Tibial artery (tissue), 4 donors: ENCODE measurements at places on chromosomes 16 and 17.

DNA sequence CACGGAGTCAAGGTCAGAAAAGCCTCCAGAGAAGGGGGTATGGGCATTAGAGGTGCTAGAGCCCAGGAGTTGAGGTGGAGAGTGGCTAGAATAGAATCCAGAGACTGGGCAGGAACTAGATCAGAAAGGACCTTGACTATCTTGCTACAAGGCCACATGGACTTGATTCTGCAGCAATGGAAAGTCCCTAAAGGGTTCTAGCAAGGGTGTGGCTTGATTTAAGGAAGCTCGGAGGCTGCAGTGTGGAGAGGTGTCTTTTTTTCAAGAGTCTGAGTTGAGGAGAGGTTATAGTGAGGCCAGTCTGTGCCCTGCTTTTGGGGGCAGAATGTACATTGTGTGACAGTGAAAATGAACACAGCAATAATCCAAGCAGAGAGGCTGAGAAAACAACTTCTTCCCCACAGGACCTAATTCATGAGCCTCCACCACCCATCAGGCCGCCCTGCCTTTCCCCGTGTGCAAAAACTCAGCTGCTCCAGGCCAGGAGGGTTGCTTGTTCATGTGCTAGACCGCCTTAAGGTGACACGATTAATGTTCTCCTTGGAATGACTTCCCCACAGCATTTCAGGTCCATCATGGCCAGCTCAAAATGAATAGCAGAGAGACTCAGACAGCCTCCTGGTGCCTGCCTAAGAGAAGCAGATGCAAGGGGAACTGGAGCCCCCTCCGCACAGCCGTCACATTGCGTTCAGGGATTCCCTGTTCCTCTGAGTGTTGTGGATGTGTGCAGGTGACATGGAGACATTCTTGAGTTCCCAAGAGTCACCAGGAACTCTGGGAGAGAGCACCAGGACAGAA is 8.7 kb upstream of the BEAN1 start:
- no peak for DNase-seq

- no peak for DNase-seq
These were observed 8.3 kb downstream of the ZNF629 start for GRCh38 chr16:30778549-30779244.

DNA sequence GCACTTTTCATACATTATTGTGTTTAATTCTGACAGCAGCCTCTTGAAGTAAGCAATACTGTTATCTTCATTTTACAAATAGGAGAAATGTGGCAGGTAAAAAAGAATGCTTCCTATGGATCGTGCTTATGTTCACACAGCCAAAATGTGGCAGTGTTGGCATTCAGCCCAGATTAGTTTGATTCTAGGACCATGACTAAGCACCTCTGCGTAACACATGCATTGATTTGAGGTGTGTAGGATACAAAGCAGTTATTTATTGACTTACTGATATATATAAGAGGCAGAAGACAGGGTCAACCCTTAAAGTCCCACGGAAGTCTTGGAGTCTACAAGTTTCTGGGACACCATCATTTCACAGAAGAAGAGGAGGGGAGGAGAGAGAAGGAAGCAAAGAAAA is 1144.4 kb upstream of the GOT2 start:
- no peak for DNase-seq

DNA sequence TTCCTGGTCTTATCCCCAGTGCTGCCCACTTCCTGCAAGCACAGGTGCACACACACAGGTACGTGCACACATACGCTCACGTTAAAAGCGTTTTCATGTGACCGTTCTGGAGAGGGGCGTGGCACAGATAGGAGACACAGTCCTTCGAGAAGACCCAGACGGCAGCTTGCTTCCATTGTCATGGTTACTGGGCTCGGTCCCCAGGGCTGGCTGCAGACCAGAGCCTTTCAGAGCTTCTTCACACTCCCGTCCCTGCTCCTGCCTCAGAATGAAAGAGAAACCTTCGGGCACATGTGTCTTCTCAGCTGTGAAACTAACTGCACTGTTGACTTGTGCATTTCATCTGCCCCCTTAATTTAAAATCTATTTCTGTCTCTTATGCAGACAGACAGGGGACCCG is 154.2 kb downstream of the PITPNC1 start:
- no peak for DNase-seq

GRCh38 chr16:87584271-87584670 is 18.0 kb upstream of the JPH3 start:
- DNase-seq, result no peak

GRCh38 chr16:2026461-2027023 is at the start of gene NHERF2:
Gene NHERF2, plus strand, starts transcription at chr16:2026902. Its CDS starts 104 bp downstream, at chr16:2027006.
- no peak for DNase-seq

DNA sequence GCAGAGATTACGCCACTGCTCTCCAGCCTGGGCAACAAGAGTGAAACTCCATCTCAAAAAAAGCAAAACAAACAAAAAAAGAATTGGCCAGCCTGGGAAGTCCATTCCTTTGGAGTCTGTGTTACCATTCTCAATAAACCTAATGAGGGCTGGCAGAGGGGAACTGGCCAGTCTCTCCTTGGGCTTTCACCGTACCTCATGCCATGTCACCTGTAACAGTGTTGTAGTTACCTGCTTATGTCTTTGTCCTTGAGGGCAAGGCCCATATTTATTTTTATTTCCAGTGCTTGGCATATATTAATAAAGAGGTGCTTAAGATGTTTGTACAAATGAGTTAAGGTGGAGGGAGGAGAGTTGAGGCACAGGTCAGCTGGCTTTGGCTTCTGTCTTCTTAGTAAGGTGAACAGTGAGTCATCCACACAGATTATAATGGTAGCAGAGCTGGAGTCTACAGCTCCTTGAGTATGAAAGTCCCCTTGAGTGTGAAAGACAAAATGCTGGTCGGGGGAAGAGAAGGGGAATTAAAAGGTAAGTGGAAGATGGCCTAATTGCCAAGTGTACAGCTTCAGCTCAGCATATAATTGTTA is 8.4 kb downstream of the C1QBP start:
- DNase-seq, result no peak

DNA sequence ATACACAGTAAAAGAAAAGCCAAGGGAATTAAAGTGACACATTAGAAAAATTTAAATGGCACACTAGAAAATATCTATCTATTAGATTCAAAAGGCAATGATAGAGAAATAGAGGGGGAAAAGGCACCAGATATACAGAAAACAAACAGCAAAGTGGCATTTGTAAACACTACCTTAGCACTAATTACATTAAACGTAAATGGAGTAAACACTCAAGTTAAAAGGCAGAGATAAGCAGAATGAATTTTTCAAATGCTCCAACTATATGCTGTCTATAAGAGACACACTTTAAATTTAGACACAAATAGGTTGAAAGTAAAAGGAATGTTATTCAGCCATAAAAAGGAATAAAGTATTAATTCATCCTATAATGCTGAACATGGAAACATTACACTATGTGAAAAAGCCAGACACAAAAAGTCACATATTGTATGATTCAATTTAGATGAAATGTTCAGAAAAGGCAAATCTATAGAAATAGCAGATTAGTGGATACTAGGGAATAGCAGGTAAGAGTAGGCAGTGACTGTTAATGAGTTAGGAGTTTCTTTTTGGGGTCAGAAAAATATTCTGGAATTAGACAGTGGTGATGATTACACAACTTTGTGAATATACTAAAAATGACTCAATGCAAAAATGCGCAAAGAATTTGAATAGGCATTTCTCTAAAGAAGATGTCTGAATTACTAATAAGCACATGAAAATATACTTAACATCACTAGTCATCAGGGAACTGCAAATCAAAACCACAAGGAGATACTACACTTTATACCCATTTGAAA is 92.4 kb downstream of the BRIP1 start:
- DNase-seq, result no peak

GRCh38 chr17:2120586-2121335 is 65.9 kb downstream of the HIC1 start:
- DNase-seq, result no peak

DNA sequence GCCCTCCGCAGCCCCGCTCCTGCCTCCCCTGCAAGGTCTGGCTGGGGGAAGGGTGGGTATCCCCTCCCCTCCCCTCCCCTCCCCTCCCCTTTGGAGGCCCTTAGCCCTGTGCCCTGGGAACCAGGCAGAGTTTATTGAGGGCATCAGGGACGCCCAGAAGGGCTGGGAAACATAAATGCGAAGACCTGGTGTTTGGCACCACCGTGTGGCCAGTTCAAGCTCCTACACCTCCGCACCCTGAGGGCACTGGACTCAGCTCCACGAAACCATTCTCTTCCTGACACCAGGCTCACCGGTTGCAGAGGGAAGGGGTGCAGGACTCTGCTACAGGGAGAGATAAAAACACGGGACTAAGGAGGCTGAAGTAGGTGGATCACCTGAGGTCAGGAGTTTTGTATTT is 1.0 kb upstream of the AIPL1 start:
- DNase-seq, result no peak

DNA sequence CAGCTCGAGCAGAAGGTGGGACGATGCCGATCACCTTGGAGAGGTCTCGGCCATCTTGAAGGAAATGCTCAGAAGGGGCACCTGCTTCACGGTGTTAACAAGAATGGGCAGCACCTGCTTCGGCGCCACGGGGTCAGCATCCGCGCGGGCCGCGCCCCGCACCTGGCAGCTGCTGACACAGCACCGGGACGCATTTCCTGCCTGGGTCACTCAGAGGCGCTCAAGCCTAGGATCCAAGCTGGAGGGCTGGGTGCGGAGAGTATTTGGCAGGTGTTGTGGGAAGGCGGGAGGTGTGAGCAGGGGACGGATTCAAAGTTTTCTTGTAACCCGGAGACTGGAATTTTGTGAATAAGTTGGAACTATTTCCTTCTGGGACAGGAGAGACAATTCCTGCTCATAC is 39.3 kb upstream of the AKTIP start:
- DNase-seq, result no peak

DNA sequence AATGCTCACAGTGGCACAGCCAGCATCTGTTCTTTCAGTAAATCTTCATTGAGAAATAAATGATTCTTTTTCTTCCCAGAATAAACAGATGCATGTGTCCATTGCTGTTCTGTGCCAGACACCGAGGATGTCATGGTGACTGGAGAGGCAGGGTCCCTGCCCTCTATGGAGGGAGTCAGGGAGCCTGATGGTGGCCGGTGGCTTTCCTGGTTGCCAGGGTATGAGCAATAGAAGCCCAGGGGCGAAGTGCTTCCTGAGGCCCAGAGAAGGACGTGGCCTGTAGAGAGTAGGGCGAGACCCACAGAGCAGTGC is 29.9 kb upstream of the NUDT16L1 start:
- no peak for DNase-seq

- no peak for DNase-seq
These were observed 40.1 kb upstream of the C1QL1 start for GRCh38 chr17:45008216-45008615.

DNA sequence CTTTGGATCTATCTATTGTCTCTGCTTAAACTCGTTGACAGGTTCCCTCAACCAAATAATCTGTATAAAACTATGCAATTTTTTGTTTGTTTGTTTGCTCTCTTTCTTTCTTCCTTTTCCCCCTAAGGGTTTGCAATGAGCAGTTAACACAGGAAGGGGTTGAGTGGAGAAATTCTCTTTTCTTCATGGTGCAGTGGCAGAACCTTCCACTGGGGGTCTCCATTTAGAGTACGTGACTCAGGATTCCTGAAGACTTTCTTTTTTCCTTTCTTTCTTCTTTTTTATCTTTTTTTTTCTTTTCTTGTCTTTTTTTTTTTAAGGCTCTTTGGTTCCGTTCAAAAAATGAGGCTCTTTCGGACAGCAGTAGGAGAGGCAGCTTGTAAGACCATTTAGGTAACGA is 19.5 kb upstream of the RBFOX1 start:
- no peak for DNase-seq

- DNase-seq, result no peak
These were observed 220.2 kb upstream of the TBX2 start for GRCh38 chr17:61179380-61179806.

DNA sequence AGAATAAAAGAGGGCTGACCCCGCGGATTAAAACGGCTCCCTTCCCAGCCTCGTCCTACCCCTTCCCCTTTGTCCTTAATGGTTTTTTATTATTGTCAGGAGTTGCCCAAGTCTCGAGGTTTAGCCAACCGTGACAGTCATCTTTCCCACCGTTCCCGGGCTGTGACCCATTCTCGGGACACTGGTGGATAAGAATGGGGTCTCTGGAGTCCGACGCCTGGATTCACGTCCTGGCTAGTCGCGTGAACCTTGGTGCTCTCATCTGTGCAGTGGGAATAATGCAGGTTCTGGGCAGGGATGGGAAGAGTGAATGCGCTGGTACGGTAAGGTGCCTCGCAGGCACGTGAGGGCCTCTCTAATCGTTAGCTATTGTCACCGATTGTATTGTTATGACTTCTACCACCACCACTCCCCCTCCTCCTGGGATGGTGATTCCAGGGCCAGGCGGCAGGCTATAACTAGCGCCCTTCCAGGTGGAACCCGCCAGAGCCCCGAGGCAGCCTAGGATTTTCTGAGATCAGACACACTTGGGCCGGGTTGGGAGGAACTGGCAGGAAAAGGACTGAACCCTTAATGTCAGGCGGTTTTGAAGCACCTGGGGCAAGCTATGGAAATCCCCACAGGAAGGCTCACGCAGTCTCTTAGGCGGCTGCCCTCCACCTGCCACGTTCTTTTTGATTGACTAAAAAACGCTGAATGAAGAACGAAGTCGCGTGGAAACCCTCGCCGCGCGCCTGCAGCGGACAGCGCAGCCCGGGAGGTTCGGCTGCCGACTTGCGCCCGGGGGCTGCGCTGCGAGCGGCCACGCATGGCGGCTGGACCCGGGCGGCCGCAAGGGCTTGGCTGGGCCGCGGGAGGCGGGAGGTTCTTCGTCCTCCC is 2.7 kb downstream of the HS3ST3B1 start:
- no peak for DNase-seq

- DNase-seq, result no peak
These were observed 736.4 kb upstream of the GOT2 start for GRCh38 chr16:59470556-59470955.
